NT2/D1 (cell line): ENCODE measurements at places on chromosomes 7 and 10.

DNA sequence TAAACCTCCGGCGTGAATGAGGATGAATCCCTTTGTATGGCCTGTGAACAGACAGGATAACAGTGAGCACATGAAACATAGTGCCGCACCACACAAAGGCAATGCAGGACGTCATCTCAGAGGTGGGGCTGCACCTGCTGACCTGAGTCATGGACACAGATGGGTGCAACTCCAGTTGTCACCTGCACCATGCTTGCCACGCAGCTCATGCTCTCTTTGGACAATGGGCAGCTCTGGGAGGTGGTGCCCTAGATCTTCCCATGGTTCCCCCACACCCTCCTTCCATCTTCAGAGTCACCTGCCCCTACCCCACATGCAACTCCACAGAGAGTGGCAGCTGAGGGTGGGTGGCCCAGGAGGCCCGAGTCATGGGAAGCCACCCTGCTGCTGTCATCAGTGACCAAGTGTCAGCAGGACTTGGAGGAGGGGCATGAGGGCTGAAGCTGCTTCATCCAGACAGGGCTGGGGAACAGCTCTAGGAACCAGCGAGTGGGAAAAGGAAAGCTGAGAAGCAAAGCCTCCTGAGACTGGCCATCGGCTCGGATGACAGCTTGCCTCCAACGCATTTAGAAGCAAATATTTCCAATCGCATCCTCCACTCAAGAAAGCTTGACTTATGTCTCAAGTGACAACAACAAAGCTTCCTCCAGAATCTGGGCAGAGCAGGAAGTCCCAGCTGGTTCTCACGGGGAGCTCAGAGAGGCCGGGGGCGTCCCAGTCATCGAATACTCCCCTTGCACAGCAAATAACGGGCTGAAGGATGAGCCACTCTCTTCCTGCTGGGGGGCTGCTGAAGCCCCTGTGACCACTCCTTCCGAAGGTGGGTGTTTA is 27.1 kb downstream of the VIPR2 start:
- DNase-seq = no peak

DNA sequence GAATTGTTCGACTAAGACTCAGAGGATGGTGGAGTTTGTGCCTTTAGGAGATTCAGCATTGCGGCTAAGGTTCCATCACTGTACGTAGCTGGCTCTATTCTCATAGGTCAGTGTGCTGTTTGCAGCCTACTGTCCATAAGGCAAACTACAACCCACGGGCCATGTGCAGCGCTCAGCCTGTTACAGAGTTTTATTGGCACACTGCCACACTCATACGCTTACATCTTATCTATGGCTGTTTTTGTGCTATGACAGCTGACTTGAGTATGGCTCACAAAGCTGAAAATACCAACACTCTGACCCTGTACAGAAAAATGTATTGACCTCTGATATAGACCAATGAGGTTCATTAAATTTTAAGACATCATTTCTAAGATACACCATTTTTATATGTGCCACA is 114.5 kb downstream of the ARID5B start:
- DNase-seq = no peak

GRCh38 chr10:94358480-94358879 is 4.3 kb downstream of the NOC3L start:
- peak; percentile 42 for DNase-seq

DNA sequence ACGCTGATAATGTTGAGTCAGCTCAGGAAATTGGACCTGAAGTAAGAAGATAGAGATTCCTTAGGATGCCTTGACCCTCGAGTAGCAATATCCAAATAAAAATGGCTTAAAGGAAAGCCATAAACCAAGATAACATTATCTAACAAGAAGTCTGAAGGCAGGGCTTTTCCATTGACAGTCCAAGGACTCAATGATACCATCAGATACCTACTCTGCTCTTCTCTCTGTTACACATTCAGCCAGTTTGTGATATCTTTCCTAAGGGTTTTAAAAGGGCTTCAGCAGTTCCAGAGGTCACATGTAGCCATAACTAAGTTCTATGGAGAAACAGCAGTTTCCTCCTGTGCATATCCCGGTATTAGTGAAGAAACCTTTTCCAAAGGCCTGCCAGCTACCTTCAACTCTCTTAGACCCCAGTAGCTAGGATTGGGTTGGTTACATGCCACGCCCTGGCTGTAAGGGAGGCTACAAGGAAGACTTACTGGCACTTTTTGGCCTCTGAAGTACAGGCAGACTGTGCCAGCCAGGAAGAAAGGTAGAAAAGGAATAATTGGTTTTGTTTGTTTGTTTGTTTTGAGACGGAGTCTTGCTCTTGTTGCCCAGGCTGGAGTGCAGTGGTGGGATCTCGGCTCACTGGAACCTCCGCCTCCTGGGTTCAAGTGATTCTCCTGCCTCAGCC is 10.6 kb downstream of the SHLD2 start:
- no peak for DNase-seq

- no peak for DNase-seq
These were observed 85.5 kb downstream of the KIAA1549 start for GRCh38 chr7:138895679-138896078.

DNA sequence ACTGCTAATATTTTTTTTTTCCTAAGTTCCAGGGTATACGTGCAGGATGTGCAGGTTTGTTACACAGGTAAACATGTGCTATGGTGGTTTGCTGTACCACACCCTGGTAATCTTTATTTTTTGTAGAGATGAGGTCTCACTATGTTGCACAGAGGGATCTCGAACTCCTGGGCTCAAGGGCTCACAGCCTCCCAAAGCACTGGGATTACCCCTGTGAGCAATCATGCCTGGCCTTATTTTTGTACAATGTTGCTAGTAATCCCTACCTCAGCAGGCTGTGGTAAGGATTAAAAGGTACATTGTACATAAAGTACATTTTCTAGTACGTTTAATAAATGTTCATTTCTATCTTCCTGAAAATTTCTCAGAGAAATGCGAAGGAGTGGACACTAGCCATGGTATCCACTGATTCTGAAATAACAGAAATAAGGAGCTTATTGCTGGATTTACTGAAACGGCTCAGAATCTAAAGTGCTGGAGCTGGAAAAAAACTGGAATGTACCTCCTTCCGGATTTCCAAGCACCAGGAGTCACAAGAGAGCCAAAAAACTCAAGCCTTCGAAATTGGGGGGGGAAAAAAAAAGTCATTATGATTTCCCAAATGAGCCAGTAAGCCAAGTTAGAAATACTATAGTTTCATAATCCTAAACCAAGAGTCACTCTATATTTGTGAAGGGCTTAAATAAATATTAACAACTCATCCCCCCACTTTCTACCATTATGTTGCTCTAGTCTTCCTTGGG is 69.6 kb downstream of the NT5C2 start:
- no peak for DNase-seq

- DNase-seq = no peak
These were observed 175.8 kb downstream of the TRIL start for GRCh38 chr7:28782362-28782761.

GRCh38 chr7:153935095-153935494 is 117.1 kb upstream of the DPP6 start:
- no peak for DNase-seq

DNA sequence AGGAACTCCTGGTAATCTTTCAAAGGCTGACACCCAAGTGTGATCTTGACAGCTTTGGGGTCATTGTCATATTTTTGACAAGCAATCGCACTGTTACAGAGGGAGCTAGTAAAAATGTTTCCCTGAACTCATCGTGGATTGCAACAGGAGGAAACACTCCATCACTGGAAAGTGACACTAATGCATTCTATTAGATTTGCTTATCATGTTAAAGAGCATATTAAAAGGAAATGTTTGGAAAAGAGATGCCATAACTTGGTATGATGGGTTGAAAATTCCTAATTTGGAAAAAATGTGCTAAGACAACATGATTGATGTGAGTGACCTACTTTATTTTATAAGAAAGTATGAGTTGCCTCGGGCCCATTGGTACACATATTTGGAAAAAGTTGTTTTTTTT is 22.7 kb upstream of the EMX2 start:
- DNase-seq = no peak

GRCh38 chr7:68706291-68706690 is 892.0 kb upstream of the AUTS2 start:
- no peak for DNase-seq

- peak; percentile 74 for DNase-seq
These were observed 274.4 kb downstream of the THSD7A start for GRCh38 chr7:11557627-11558026.

DNA sequence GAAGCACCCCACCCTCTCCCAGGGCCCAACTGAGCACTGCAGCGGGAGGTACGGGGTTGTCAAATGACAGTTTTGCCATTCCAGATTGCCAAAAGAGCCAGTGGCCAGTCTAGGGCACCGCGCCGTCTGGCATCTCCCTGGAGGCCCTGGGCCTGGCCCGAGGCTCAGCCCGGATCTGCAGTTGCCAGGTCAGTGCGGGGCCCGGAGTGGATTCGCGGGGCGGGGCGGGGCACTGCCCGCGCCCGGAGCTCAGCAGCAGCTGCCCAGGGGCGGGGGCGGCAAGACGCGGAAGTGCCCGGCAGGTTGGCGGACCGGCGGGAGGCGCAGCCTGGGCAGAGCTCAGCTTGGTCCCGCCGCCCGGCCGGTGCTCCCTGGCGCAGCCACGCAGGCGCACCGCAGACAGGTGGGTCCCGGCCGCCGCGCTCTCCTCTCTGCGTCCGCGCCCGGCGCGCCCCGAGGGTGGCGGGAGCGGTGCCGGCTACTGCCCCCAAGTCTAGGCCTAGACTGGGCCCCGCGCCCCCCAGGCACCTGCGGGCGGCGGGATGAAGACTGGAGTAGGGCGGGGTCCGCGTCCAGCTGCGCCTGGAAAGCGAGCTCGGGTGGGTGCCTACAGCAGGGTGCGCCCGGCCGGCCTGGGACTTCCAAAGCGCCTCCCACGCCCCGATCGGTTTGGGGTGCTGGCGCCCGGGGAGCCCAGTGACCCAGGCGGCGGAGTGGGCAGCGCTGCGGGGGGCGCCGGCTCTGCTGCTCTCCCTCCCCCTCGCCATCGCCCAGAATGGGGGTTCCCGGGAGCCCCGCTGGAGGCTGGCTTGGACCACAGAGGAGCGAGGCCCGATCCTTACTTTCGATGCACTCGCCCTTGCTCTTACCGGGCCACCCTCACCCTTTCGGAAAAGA is at the start of gene IRF5:
IRF5 (plus strand) TSS at position 281 of the 897 bp plus-strand sequence. CDS start 4,155 bp downstream, outside the sequence.
- DNase-seq = no peak

GRCh38 chr10:25933653-25934608 is at the start of gene MYO3A:
Gene MYO3A, plus strand, starts transcription at chr10:25934229. Its CDS starts 17,882 bp downstream, at chr10:25952111.
- peak; percentile 33 for DNase-seq

- DNase-seq = no peak
These were observed 373.2 kb downstream of the PLXNA4 start for GRCh38 chr7:132203021-132203420.

- peak; percentile 25 for DNase-seq
These were observed 104.5 kb downstream of the GRID1 start for GRCh38 chr10:86261941-86262687.

DNA sequence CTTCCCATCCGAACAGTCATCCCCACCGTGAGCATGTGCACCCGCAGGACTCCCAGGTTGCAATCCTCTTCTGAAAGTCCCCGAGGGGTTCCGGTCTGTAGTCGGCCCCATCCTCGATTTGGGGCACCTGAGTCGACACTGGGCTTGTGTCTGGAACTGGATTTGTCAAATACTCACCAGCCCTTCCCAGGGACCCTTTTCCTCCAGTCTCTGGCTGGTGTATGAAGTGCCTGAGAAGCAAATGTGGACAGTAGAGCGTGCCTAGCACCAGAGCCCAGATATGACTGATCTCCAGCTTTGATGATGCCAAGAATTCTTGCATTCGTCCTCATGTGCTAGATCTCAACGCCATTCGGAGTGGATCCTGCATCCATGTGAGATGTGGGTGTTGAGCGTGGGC is 132.5 kb upstream of the ADARB2 start:
- DNase-seq = no peak

GRCh38 chr7:155965010-155965409 is 152.7 kb upstream of the SHH start:
- no peak for DNase-seq

DNA sequence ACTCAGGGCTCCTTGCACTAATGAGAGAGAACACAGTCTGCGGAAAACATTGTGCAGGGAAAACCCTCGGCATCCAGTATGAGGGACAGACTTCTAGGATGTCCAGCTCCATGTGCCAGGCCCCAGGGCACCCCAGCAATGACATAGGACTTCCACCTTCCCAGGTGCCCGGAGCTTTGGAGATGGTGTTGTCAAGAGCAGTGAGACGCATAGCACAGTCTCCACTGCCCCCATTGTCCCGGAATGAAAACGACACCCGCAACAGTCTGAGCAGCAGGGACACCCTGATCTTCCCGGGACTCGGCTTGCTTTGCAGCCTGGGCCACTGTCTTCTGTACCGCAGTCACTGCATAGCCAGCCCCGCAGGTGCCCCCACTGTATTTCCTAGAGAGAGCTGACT is 339.2 kb upstream of the ADARB2 start:
- no peak for DNase-seq
